NCI-H1930 (cell line): ENCODE measurements at places on chromosomes 7 and 10.

DNA sequence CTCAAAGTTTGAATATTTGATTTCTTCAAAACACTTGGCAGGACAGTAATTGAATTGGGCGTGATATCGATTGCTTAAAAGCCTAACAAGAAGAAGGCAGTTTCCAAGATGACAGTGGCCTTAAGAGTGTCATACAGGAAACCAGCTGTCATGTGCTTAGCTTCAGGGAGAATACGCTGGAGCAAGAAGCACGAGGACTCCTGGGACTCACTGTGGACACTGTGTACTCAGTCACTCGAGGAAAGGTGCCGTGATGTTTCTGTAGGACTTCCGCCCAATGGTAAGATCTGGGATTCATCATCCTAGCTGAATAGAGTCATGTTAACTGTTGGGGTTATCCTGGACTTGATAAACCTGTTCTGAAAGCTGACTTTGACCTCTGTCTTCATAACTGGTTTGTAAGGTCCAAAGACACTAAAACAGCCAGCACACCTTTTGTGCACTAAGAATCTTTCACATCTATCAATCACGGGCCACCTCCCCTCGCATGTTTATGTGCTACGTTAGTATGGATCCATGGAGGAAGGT lies 113.5 kb downstream of the CELF2 start:
- no peak for DNase-seq

GRCh38 chr7:106421181-106421762 lies 136.5 kb upstream of the NAMPT start:
- no peak for DNase-seq

- no peak for DNase-seq
These were observed 126.8 kb downstream of the TPK1 start for GRCh38 chr7:144709066-144709465.

GRCh38 chr10:32159264-32159663 lies 103.0 kb upstream of the KIF5B start:
- no peak for DNase-seq

GRCh38 chr10:119166564-119166963 lies 1.1 kb upstream of the SFXN4 start:
- no peak for DNase-seq
